ENCODE measurements at places on chromosomes 5 and 9. TPM values are rescaled to one million over a fixed set of nuclear protein-coding genes. Genes with fewer than 3 reads are reported as not detected.

DNA sequence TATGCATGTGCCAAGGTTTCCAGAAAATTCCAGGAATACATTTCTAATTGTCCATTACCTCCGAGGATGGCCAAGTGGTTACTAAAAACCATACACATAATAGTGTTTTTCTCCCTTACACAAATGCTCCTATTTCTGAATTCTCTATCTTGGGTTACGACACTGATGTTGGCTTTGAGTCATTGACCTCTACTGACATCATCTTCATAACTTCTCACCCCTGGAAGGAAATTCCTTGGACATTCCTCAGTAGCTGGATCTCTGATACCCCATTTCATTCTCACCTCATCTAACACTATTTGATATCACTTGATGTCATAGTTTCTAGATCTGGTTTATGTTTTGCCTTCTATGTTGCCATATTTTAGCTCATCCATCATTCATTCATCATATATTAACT lies 287.2 kb downstream of the CTNND2 start:
- no peak overlapping the region for H3K27ac ChIP-seq
- no peaks in the 10 kb centered on the region for H3K27me3 ChIP-seq
- no peaks in the 10 kb centered on the region for H3K36me3 ChIP-seq
- no peaks in the 10 kb centered on the region for H3K4me1 ChIP-seq
- DNase-seq, result no peak

- no peaks in the 10 kb centered on the region for H3K36me3 ChIP-seq
- H3K27ac ChIP-seq, result peak overlapping the region; percentile 15
- H3K4me3 ChIP-seq, result peak overlapping the region; percentile 36
- H3K27me3 ChIP-seq, result no peaks in the 10 kb centered on the region
These were observed 27.9 kb upstream of the BASP1 start for GRCh38 chr5:17189381-17190036.

GRCh38 chr5:32116574-32117313 lies 57.4 kb downstream of the GOLPH3 start:
- H3K4me1 ChIP-seq, result peaks cover 5% of the 10 kb centered on the region
- H3K27ac ChIP-seq, result no peak overlapping the region
- H3K4me3 ChIP-seq, result no peak overlapping the region
- peaks cover 9% of the 10 kb centered on the region for H3K36me3 ChIP-seq

- H3K27ac ChIP-seq, result no peak overlapping the region
- H3K4me3 ChIP-seq, result no peak overlapping the region
- no peaks in the 10 kb centered on the region for H3K4me1 ChIP-seq
- no peak for DNase-seq
- no peaks in the 10 kb centered on the region for H3K36me3 ChIP-seq
These were observed 84.5 kb upstream of the RPS23 start for GRCh38 chr5:82362636-82363035.

DNA sequence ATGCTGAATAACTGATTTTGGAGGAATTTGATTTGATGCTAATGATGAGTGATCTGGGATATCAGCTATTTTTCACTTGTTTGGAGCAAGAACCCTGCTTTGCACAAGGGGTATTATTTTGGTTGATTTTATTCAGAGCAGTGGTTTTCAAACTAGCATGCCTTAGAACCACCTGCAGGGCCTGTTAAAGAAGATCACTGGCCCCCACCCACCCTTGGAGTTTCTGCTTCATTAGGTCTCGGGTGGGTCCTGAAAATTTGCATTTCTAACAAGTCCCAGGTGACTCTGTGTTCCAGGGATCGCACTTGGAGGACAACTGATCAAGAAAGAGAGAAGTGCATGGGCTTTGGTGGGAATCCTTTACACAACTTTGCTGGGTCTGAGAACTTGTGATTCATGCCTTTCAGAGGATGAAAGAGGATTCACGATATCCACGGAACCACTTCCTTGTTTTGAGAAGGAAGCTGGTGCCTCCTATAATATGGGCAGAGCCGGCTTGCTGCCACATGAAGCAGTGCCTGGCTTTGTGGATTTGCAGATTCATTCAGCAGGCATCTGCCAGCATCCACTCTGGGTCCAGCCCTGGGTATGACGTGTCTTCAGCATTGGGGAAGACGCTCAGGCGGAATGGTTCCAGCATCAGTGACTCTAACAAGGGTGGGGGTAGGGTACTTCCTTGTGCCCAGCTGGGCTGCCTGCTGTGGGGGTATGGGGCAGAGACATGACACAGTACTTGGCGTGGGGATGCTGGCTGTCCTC lies 106.6 kb upstream of the PITX1 start:
- no peak overlapping the region for H3K4me3 ChIP-seq
- H3K36me3 ChIP-seq, result no peaks in the 10 kb centered on the region
- DNase-seq, result no peak
- H3K4me1 ChIP-seq, result no peaks in the 10 kb centered on the region
- H3K27ac ChIP-seq, result no peak overlapping the region

DNA sequence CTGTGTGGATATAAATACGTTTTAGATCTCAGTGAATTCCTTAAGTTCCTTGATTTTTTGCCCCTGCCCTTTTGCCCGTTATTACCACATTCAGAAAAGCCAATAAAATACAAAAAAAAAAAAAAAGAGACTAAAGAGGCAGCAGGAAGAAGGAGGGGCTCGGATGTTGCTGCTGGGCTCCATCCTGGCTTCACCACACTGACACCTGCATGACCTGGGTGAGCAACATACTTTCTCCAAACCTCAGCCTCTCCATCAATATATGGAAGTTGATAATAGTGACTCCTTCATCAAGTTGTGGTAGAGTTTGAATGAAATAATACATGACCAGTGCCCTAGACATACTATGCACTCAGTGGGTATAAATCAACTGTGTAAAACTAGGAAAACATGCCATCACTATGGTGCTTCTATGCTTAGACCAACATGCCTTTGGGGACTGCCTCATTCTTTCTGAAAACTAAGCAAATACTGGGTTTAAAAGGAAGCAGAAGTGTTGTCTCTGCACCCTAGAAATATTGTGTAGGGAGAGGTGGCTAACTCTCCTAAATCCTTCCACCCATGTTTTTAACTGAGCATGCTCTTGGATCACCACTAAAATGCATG lies 243.0 kb downstream of the PIK3R1 start:
- H3K36me3 ChIP-seq, result no peaks in the 10 kb centered on the region
- H3K27ac ChIP-seq, result no peak overlapping the region
- H3K4me3 ChIP-seq, result no peak overlapping the region
- no peak for DNase-seq
- no peaks in the 10 kb centered on the region for H3K4me1 ChIP-seq
- H3K27me3 ChIP-seq, result no peaks in the 10 kb centered on the region

The STK32A gene
- not detected for total RNA-seq
